ENCODE measurements at places on chromosomes 2 and 18.

GRCh38 chr2:217964275-217965161 is 38.3 kb downstream of the TNS1 start:
- no peak for DNase-seq

DNA sequence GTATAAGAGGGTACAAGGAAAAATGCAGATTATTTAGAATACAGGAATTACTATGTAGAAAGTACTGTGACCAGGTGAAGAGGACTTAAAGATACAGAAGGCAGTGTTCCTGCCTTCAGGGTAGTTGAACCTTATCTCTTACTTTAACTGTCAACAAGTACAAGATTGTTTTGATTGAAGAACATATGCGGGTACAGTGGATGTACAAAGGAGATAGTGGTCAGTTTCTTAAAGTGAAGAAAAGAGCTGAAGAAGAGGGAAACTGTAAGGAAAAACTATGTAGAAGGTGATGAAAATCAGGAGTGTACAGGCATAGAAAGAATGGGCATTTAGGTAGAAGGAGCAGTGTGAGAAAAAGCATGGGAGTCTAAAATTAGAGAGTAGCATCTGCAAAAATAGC is 2.2 kb downstream of the RALBP1 start:
- DNase-seq, result no peak

DNA sequence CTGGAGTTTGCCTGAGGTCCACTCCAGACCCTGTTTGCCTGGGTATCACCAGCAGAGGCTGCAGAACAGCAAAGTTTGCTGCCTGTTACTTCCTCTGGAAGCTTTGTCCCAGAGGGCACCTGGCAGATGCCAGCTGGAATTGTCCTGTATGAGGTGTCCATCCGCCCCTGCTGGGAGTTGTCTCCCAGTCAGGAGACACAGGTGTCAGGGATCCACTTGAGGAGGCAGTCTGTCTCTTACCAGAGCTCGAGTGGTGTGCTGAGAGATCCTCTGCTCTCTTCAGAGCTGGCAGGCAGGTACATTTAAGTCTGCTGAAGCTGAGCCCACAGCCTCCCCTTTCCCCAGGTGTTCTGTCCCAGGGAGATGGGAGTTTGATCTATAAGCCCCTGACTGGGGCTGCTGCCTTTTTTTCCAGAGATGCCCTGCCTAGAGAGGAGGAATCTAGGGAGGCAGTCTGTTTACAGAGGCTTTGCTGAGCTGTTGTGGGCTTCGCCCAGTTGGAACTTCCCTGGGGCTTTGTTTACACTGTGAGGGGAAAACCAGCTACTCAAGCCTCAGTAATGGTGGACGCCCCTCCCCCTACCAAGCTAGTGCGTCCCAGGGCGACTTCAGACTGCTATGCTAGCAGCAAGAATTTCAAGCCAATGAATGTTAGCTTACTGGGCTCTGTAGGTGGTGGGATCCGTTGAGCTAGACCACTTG is 34.7 kb downstream of the TFPI start:
- no peak for DNase-seq

DNA sequence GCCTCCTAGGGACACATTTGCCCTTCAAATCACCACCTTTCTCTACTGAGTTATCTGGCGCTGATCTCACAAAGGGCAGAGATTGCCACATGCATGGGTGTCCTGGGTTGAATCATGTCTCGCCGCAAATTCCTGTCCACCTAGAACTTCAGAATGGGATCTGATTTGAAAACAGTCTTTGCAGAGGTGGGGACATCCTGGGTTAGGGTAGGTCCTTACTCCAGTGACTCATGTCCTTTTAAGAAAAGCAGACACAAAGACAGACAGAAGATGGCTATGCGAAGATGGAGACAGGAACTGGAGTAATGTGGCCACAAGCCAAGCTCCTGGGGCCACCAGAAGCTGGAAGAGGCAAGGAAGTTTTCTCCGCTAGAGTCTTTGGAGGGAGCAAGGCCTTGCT is 197.4 kb upstream of the SMIM21 start:
- DNase-seq, result no peak

DNA sequence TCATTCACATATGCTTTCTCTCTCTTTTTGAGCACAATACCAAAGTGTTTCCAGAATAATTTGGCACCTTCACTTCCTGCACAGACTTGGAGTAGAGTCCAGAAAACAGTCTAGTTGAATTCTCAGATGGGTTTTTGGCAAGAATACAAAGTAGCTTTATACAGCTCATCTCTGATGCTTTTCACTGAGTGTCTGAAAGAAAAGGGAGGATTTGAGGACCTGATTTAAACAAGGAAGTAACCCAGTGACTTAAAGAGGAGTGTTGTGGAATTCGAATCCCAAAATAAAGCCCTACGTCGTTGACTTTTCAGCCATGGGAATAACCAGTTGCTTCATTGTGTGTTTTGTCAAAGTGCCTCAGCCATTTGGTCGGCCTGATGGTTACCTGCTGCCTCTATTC is 31.8 kb downstream of the METAP1D start:
- no peak for DNase-seq

- no peak for DNase-seq
Observed at GRCh38 chr2:165868211-165868610, 74.2 kb upstream of the GALNT3 start.

- no peak for DNase-seq
Observed at GRCh38 chr2:120367649-120368048, 21.7 kb downstream of the INHBB start.

GRCh38 chr2:236718207-236718992 is 148.8 kb downstream of the ACKR3 start:
- no peak for DNase-seq

GRCh38 chr2:219306047-219306446 is 3.2 kb downstream of the PTPRN start:
- no peak for DNase-seq

GRCh38 chr18:44507729-44508325 is 172.9 kb upstream of the SETBP1 start:
- no peak for DNase-seq

- DNase-seq, result no peak
Observed at GRCh38 chr18:31819106-31819924, 58.6 kb upstream of the SLC25A52 start.

DNA sequence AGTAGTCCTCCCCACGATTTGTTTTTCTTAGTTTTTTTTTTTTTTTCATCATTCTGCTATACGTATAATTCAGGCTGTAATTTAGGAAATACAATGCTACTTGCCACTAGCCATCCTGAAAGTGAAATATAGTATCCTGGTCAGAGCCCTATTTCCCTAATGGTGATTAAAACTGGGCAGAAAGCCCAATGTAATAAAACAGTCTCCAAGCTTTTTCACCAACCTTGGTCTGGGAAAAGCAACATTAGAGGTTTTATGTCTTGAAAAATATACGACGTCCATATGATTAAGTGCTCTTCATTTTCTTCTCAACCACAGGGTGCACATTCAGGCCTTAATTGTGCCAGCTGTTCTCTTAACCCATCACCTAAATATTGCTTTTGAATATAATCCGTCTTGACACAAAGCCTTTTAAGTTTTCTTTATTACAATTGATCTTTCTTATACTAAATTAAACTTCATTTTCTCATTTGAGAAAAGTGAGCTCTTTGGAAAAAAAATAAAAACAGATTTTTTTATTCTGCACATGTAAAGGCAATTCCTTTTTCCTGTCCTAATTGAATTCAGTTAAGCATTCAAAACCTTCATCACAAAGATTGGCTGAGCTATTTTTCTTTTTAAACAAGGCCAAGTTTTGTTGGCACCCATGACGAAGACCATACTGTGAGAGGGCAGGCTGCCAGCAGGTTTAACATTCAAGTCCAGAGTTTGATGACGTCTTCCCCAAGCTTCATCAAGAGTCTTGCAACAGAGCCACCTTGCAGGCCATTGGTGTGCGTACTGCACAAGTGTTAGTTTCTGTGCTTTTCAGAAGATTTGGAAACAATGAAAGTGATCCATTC is 52.7 kb downstream of the MAP2 start:
- no peak for DNase-seq

GRCh38 chr2:234770031-234770506 is 181.7 kb upstream of the SH3BP4 start:
- no peak for DNase-seq

- DNase-seq, result no peak
Observed at GRCh38 chr2:43028188-43028587, 198.2 kb downstream of the ZFP36L2 start.

DNA sequence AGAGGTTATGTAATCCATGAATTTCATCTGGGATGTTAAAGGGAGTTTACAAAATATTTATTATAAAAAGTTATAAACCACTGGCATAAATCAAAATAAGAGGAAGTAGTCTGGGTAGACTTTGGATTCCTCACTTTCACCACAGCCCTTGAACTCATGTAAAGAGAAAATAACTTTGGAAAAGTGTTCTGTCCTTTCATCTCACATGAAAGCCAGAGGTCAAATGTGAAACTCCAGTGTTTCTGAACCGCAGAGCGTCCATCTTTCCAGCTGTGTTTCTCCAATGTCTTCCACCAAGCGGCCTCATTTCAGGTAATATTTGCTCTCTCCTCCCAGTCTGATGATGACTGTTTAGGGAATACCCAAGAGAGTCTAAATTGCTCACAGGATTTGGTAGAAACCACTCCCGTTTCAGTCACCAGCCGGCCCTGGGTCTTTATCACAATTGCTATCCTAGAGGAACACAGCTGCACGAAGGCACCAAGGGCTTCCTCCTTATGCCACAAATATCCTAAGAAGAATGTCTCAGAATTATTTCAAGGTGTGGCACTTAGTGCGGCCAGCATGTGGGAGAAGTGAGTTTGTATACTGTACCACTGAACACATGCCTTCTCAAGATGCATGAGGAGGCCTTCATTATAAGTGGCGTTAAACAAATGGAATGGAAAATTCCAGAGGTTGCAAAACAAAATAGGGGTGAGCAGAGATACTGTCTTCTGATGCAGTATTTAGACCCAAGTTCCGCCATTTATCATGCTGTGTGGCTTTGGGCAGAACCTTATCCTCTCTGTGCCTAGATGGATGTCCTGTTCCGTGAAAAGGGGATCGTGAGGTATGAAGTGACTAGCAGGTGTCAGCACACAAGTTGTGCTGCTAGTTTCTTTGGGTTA is 63.8 kb downstream of the ACTR2 start:
- no peak for DNase-seq

All from stimulated activated CD8-positive, alpha-beta memory T cell treated with anti-CD3 and anti-CD28 coated beads, Interleukin-4, amount 100 ng/mL, for 1 hour (primary cell).